ENCODE measurements at places on chromosomes 12 and 14. TPM values are rescaled to one million over a fixed set of nuclear protein-coding genes. Genes with fewer than 3 reads are reported as not detected.

VASH1 gene
- 0.59 TPM for polyA plus RNA-seq

FAM186B gene
- polyA plus RNA-seq, result not detected

KCNA5 gene
- polyA plus RNA-seq, result not detected

TNFAIP2 gene
- not detected for polyA plus RNA-seq

PPP2R3C gene
- polyA plus RNA-seq, result 70.9 TPM

LYZ gene
- 7.7 TPM for polyA plus RNA-seq

CCDC60 gene
- not detected for polyA plus RNA-seq

ACSS3 gene
- not detected for polyA plus RNA-seq

PRH2 gene
- not detected for polyA plus RNA-seq

ESR2 gene
- polyA plus RNA-seq, result 0.59 TPM

SMIM41 gene
- polyA plus RNA-seq, result not detected

CFAP251 gene
- not detected for polyA plus RNA-seq

PDE3A gene
- polyA plus RNA-seq, result not detected

REC8 gene
- 9.8 TPM for polyA plus RNA-seq

HCAR2 gene
- polyA plus RNA-seq, result not detected

GLIPR1L2 gene
- polyA plus RNA-seq, result 1.7 TPM

PELI2 gene
- polyA plus RNA-seq, result 1.9 TPM

CHPT1 gene
- 12.6 TPM for polyA plus RNA-seq

KERA gene
- polyA plus RNA-seq, result not detected

RPGRIP1 gene
- polyA plus RNA-seq, result not detected

PLA2G1B gene
- polyA plus RNA-seq, result 0.99 TPM

ST8SIA1 gene
- polyA plus RNA-seq, result 3.8 TPM

RNASE4 gene
- 1.6 TPM for polyA plus RNA-seq

PPFIBP1 gene
- 2.3 TPM for polyA plus RNA-seq

Data from CD4-positive, alpha-beta memory T cell (primary cell).